ENCODE measurements at places on chromosomes 5 and 9. TPM values are rescaled to one million over a fixed set of nuclear protein-coding genes. Genes with fewer than 3 reads are reported as not detected.
A peak's percentile ranks its signal among the peaks of the same experiment; 100 is the strongest.

- DNase-seq: no peak
Observed at GRCh38 chr5:126591549-126591948, 3.5 kb downstream of the ALDH7A1 start.

DNA sequence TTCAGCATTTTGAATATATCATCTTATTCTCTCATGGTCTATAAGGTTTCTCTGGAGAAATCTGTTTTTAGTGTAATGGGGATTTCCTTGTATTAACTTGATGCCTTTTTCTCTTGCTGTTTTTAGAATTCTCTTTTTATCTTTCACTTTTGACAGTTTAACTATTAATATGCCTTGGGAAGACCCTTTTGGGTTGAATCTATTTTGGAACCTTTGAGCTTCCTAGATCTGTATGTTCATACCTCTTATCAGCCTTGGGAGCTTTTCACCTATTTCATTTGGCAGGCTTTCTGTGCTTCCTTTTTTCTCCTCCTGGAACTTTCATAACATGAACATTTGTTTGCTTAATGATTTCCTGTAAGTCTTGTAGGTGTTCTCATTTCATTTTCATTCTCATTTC is 22.2 kb downstream of the RCL1 start:
- DNase-seq: no peak

DNA sequence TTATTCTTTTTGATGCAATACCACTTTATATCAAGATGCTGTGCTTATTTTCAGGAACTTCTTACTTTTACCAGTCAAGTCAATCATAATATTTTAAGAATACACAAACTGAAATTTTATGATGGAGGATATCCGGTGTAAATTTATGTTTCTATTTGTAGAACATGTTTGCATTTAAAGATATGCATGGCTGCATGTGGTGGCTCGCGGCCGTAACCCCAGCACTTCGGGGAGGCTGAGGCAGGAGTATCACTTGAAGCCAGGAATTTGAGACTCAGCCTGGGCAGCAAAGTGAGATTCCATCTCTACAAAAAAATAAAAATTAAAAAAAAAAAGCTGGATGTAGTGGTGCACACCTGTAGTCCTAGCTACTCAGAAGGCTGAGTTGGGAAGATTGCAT is 73.5 kb upstream of the ALDH1A1 start:
- no peak for DNase-seq

- no peak for DNase-seq
Observed at GRCh38 chr5:109910874-109911273, 221.1 kb downstream of the MAN2A1 start.

DNA sequence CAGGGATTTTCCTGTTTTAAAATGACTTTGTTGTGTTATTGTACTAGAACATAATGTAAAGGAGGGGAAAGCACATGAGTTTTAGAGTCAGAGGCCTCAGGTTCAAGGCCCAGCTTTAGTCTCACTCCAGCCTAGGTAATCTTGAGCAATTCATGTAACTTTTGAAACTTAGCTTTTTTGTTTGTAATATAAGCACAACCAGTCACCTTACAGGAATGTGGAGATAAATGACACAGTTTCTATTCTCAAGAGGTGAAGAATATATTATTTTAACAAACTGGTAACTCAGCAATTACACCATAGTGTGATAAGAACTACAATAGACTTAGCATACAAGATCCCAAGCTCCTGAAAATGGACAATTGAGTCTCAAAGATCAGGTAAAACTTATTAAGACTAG is 51.2 kb downstream of the ADAMTS19 start:
- DNase-seq: peak; percentile 9

- peak; percentile 50 for DNase-seq
Observed at GRCh38 chr5:100647461-100648230, 112.5 kb downstream of the FAM174A start.

DNA sequence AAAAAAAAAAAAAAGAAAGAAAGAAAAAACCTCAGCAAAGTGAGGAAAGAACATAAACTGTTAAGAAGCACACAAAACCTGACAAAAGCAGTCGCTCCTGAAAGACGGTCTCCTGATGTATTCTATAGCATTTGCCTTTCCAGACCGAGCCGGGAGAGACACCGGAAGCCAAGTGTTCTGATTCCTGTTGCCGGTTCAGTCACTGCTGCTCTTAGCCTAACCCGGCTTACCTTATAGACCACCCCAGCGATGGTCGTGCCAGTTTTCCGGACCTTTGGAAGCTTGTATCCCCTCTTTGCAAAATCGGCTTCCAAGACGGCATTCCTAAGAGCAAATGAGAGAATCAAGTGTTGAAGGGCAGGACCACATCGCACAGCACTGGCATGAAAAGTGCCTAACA is 630 bp downstream of the PSMB7 start:
- no peak for DNase-seq

- DNase-seq: no peak
Observed at GRCh38 chr9:114913217-114913616, 17.2 kb downstream of the TNFSF8 start.

DNA sequence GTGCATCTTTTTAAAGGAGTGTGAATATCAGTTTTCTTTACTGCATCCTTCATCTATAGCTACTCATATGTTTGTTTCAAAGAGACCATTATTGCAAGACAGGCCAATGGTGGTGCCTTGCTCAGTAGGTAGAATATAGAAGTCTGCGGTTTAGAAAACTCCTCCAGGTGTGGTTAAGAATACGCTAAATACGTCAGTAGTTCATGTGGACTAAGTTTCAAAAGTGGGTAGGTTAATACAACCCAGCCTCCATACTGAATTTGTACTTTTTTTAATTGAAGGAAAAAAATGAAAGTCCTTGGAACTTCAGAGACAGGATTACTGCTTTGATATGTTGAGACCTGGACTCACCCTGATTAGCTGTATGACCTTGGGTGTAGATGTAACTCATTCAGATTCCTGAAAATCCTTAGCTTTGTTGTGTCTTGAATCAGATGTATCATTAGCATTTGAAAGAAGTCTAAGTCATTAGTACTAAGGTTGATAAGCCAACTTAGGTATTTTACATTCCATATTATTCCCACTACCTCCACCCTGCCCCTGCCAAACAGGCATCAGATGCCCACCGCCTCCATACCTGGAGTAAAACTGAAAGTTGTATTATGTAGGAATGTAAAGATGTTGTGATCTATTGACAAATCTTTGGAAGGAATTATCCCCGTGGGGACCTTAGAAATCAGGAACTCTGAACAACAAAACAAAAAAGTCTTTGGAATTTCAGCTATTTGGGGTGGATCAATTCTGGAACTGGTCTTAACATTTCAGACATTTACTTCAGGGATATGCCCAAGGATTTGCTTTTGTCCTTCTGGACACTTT is 6.1 kb downstream of the BASP1 start:
- no peak for DNase-seq

GRCh38 chr5:120053841-120054240 is 410.3 kb upstream of the PRR16 start:
- no peak for DNase-seq

- DNase-seq: no peak
Observed at GRCh38 chr5:65830856-65831255, 95.5 kb upstream of the ERBIN start.

DNA sequence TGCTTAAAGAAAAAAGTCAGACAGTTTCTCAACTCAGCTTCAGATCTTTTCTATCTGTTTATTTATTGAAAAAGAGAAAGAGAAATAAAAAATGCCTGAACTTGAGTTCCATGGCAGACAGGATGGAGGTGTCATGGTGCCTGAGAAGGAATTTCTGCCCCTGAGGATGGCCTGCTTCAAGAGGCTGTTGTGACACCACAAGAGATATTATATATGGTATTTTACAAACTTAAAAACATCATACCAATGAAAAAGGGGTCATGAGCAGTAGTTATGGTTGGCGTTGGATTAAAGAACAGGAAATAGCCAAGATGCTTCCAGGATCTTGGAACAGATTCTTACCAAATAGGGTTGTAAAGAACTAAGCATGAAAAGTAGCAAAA is 344.6 kb downstream of the GLIS3 start:
- DNase-seq: no peak

- DNase-seq: no peak
Observed at GRCh38 chr5:164301136-164301535, 795.7 kb downstream of the MAT2B start.

GRCh38 chr5:136890431-136891148 is 525.2 kb upstream of the TRPC7 start:
- no peak for DNase-seq

- no peak for DNase-seq
Observed at GRCh38 chr9:80093695-80094094, 521.9 kb downstream of the TLE4 start.

GRCh38 chr9:114163517-114163951 is 8.2 kb downstream of the COL27A1 start:
- no peak for DNase-seq

DNA sequence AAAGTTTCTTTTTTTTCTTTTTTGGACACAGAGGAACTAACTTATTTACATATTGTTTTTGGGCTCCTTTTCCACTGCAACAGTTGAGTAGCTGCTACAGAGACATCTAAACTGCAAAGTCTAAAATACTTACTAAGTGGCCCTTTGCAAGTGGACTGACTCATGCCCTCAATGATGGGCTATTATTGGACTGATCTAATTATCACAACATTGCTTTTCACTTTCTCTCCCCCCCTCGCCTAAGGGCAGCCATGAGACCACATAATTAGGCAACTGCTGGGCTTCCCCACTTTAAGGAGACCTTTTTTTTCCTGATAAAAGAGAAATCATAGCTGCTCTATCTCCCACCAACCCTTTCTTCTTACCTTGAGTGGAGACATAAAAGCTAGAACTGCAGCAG is 47.0 kb downstream of the PLK2 start:
- peak; percentile 7 for DNase-seq

DNA sequence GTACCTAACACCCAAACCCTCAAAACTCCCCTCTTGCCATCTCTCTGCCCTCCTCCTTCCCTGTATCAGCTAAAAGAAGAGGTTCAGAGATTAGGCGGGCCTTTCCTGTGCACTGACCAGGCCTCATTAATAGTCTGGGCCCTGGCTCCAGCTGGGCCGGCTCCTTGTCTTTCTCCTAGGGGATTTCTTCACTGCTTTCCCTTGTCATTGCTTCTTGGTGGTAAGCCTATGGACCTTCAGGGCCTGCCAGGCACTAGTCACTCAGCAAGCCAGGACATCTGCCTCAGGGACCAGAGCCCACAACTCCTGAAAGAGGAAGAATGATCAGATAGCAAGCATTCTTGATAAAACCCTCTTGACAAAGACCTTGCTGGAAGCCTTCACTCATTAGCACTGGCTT is 50.9 kb downstream of the MRRF start:
- DNase-seq: no peak

- no peak for DNase-seq
Observed at GRCh38 chr9:33147416-33148169, 19.5 kb downstream of the B4GALT1 start.

KCNV2 gene
- not detected for total RNA-seq

SLC6A7 gene
- total RNA-seq: not detected

All from kidney epithelial cell (primary cell).